ENCODE measurements at places on chromosomes 5 and 9. TPM values are rescaled to one million over a fixed set of nuclear protein-coding genes. Genes with fewer than 3 reads are reported as not detected.

- peaks cover 30% of the 10 kb centered on the region for H3K4me1 ChIP-seq
- DNase-seq: peak; percentile 73
- H3K36me3 ChIP-seq: peaks cover 37% of the 10 kb centered on the region
- peak overlapping the region; percentile 100 for H3K4me3 ChIP-seq
Observed at GRCh38 chr9:133347515-133347984, 381 bp downstream of the MED22 start.

DNA sequence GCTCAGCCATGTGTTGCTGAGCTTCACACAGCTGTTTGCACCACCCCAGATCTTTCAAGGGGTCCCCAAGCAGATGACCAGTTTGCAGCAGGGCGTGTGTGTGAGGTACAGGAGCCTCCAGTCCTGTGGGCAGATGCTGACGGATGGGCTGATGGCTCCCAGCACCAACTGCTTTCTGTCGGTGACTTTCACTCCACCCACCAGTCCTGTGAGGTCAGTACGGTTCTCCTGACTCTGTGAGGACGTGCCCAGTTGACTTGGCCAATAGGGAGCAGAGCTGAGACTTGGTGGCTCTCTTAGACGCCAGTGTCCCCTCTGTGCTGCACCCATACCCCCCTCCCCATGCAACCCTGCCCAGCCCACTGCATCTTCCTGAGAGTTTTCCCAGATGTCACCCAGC is 19.7 kb downstream of the COL5A1 start:
- peak; percentile 13 for DNase-seq
- no peaks in the 10 kb centered on the region for H3K4me1 ChIP-seq
- no peaks in the 10 kb centered on the region for H3K36me3 ChIP-seq

DNA sequence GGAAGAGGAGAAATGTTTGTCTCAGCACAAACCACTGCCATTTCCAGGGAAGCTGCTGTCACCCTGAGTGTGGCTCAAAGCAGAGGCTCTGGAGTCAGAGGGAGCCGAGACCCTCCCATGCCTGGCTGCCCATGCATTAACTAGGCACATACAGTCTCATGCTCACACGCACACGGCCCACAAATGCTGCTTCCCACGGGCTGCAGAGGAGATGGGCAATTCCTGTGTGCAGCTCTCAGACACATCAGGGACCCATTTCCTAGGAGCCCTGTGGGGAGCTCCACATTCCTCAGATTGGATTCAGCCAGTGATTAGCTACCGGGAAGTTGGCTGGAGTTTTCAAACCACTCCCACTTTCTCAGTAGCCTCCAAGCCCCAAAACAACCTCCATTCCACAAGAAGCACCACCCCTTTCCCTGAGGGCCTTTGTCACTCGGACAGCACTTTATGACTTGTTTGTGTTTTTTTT is 9.1 kb upstream of the PTGES start:
- H3K4me3 ChIP-seq: no peak overlapping the region
- no peaks in the 10 kb centered on the region for H3K36me3 ChIP-seq
- H3K4me1 ChIP-seq: peaks cover 11% of the 10 kb centered on the region
- peaks cover 4% of the 10 kb centered on the region for H3K27me3 ChIP-seq
- H3K27ac ChIP-seq: no peak overlapping the region

DNA sequence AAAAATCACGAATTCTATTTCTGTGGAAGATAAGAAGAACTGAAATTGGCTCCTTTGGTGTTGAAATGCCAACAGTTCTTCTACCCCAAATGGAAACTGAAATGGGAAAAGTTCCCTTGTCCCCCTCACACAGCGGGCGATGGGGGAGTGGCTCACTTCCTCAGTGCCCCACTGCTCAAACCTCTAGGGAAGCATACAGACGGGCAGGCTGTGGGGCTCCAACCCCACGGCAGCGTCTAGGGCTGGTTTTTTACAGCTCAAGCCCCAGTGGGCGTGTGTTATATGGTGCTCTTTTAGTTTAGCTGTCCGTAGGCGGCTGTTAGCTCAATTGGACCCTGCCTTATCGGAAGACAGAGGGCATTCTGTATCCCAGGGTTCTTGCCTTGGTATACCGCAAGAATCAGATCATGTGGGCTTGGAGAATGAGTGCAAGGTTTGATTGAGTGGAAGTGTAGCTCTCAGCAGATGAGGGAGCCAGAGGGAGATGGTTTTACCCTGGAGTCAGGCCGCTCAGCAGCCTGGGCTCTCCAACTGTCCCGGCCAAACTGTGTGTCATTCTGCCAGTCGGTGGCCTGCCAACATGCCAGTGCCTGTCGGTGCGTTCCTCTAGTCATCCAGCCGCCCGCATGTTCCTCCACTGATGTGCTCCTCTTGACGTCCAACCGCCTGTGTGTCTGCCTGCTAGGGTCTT is 166.3 kb upstream of the ZNF608 start:
- peaks cover 9% of the 10 kb centered on the region for H3K27me3 ChIP-seq
- H3K4me1 ChIP-seq: no peaks in the 10 kb centered on the region
- no peaks in the 10 kb centered on the region for H3K36me3 ChIP-seq
- DNase-seq: no peak

DNA sequence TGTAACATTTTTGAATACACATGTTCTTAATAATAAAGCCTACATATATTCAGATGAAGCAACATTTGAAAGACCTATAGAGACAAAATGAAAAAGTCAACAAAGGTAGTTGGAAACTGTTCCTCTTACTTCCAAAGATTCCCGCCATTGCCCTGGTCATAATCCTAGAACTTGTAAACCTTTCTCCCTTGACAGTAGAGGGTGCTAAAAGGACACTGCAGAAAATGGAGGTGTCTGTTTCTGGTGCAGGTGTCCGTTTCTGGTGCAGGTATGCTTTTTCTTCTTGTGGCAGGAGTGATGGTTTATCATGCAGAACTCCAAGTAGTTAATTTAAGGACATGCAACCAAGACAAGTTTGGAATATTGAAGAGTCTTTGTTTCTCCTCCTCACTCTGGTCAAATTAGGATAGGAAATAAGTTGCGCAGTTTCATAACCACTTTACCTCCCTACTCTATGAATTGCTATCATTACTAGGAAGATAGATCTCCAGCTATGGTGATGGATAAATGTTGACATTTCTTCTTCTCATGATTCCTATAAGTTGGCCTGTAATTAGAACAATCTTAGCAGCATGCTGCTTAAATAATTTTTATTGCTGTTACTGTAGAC is 56.0 kb upstream of the FAM174A start:
- no peak overlapping the region for H3K27ac ChIP-seq
- H3K4me3 ChIP-seq: no peak overlapping the region
- H3K4me1 ChIP-seq: no peaks in the 10 kb centered on the region
- DNase-seq: no peak
- peaks cover 2% of the 10 kb centered on the region for H3K27me3 ChIP-seq

DNA sequence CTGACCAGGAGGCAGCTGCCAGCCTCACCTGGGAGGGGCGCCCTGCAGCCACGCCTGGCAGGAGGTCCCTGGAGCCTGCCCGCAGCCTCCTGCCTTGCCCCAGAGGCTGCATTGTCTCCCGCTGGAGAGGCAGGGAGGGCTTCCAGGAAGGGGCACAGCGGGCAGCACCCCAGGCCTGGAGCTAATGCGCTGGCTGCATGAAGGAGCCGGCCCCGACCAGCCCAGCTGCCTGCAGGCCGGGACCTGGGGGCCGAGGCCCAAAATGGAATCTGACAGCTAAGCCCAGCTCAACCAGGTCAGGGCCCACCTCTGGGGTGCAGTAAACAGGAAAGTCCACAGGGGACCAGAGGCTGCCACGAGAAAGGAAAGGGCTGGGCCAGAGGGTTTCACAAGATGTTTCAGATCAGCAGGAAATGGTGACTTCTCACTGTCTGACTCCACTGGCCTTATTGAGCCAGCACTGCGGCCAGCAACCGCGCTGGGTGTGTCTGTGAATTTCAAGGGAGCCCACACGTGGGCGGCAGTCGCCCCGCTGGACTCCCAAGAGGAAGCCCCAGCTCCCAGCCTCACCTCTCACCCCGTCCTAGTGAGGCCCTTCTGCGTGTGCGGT is 18.6 kb upstream of the NOTCH1 start:
- H3K4me1 ChIP-seq: no peaks in the 10 kb centered on the region
- no peak overlapping the region for H3K4me3 ChIP-seq
- H3K27ac ChIP-seq: no peak overlapping the region
- DNase-seq: no peak
- peaks cover 1% of the 10 kb centered on the region for H3K36me3 ChIP-seq
- no peaks in the 10 kb centered on the region for H3K27me3 ChIP-seq

DNA sequence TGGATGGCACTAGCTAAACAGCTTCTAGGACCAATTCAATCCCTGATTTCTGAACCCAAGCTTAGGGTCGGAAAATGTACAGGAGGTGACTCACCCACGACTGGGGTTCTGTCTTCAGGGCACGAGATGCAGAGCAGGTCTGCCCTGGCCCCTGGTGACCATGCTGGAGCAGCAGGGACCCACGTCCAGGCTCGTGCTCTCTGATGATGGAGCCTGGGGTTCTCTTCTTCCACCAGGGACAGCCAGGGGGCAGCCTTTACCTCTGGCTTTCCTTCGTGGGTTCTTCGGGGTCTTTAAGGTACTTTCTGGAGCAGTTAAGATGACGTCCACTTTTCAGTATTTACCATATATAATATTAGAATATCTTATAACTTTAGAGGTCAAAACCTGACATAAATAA is 2.1 kb downstream of the CFAP77 start:
- DNase-seq: peak; percentile 49
- no peak overlapping the region for H3K27ac ChIP-seq
- peaks cover 17% of the 10 kb centered on the region for H3K4me1 ChIP-seq
- peaks cover 60% of the 10 kb centered on the region for H3K27me3 ChIP-seq
- H3K4me3 ChIP-seq: no peak overlapping the region
- no peaks in the 10 kb centered on the region for H3K36me3 ChIP-seq

DNA sequence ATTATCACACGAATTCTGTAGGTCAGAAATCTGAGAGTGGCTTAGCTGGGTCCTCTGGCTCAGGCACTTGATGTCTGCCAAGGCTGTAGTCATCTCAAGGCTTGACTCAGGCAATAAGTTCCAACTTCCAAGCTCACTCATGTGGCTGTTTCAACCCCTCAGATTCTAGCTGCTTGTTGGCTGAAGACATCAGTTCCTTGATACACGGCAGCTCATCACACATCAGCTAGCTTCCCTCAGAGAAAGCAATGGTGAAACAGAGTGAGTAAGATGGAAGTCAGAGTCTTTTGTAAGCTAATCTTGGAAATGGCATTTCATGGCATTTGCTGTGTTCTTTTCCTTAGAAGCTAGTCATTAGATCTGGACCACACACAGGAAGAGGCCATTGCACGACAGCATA is 204.2 kb upstream of the PTGER4 start:
- H3K27ac ChIP-seq: no peak overlapping the region
- H3K4me3 ChIP-seq: no peak overlapping the region
- H3K4me1 ChIP-seq: peaks cover 3% of the 10 kb centered on the region
- DNase-seq: no peak

- H3K36me3 ChIP-seq: no peaks in the 10 kb centered on the region
- no peak overlapping the region for H3K27ac ChIP-seq
Observed at GRCh38 chr5:115375893-115376292, 79.4 kb upstream of the CCDC112 start.

- no peaks in the 10 kb centered on the region for H3K27me3 ChIP-seq
- H3K4me3 ChIP-seq: no peak overlapping the region
- H3K36me3 ChIP-seq: no peaks in the 10 kb centered on the region
- H3K4me1 ChIP-seq: no peaks in the 10 kb centered on the region
- DNase-seq: no peak
Observed at GRCh38 chr5:121485281-121485680, 366.4 kb upstream of the FTMT start.

DNA sequence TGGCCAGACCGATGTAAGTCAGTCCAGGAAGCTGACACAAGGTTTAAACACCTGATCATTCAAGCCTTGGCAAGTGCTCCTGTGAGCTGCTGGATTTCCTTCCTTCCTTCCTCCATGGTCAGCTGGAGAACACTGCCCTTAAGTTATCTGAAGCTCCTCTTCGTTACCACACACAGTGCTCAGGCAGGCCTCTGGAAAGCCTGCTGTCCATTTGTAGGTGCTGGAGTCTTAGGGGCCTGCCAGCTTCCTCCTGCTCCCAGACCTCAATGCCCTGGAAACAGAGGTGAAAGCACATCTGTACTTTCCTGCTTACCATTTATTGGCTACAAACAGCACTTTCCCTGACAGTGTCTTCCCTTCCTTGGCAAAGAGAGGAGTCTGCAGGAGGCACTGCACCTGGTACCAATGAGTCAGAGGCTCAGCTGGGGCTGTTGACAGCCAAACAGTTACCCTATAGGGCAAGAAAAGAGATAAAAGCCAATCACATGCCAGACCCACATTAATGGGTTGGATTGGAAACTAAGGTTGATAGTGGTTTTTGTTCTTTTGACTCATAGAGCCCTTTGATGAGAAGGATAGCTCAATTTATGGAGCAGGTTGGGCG is 72.6 kb upstream of the PUM3 start:
- H3K27me3 ChIP-seq: no peaks in the 10 kb centered on the region
- no peaks in the 10 kb centered on the region for H3K4me1 ChIP-seq
- H3K27ac ChIP-seq: no peak overlapping the region
- H3K36me3 ChIP-seq: no peaks in the 10 kb centered on the region
- no peak overlapping the region for H3K4me3 ChIP-seq

GRCh38 chr5:176596689-176597416 is 13.1 kb downstream of the GPRIN1 start:
- H3K27ac ChIP-seq: peak overlapping the region; percentile 70
- H3K27me3 ChIP-seq: peaks cover 13% of the 10 kb centered on the region
- no peaks in the 10 kb centered on the region for H3K36me3 ChIP-seq
- H3K4me3 ChIP-seq: peak overlapping the region; percentile 74
- peak; percentile 80 for DNase-seq

DNA sequence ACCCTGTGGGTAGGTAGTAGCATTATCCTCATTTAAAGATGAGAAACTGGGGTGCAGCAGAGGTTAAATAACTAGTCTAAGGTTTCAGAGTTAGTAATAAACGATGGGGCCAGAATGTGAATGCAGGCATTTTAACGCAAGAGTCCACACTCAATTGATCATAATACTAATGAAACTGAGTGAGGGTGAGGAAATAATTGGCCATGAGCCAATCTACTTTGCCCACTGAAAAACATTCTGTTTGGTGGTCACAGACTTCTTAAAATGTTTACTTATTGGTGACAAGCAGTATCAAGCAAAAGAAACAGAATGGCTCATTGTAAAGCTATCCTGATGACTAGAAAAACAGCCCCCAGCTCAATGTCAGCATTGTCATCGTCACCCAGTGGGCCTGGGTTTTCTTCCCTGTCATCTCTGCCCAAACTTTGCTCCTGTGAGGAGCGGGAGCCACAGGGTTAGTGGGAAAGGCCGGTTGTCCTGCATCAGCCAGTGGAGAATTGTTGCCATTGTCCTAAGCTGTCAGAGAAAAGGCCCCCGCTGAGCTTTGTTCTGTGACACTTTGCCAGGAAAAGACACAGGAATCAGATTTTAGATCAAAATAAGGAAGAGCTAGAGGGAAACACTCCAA is 77.3 kb upstream of the MAN2A1 start:
- DNase-seq: no peak
- H3K36me3 ChIP-seq: no peaks in the 10 kb centered on the region
- no peaks in the 10 kb centered on the region for H3K4me1 ChIP-seq

DNA sequence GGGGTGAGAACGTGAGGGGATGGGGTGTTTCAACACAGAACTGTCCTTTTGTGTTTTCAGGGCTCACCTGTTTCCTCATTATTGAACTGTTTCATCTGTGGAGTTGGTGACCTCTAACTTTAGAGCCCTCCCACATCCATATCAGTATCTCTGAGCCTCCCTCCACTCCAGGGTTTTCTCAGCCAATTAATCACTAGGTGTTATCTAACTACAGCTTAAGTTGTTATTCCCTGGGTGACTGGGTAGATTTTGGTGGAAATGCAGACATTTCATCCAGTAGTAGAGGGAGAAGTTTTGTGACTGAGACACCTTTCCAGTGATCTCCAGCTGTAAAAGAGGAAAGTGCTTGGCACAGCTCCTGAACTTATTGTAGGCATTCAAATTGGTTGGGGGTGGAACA is 23.7 kb downstream of the PPP3R2 start:
- no peak for DNase-seq
- H3K27ac ChIP-seq: peak overlapping the region; percentile 21
- H3K4me3 ChIP-seq: no peak overlapping the region
- H3K27me3 ChIP-seq: no peaks in the 10 kb centered on the region
- H3K36me3 ChIP-seq: peaks cover 27% of the 10 kb centered on the region

Gene HMCN2
- total RNA-seq: not detected

Gene ZBED3
- 3.6 TPM for total RNA-seq

All from activated naive CD8-positive, alpha-beta T cell treated with anti-CD3 and anti-CD28 coated beads, Interleukin-2, amount 10 ng/mL, durations not matched to agents 7 days and 5 days (primary cell).